ENCODE measurements at places on chromosomes 13 and 19.

GRCh38 chr19:40235238-40236025 lies 8.9 kb upstream of the CCNP start:
- no peak for DNase-seq

- no peak for DNase-seq
Observed at GRCh38 chr13:23934520-23934919, 37.2 kb upstream of the C1QTNF9B start.

DNA sequence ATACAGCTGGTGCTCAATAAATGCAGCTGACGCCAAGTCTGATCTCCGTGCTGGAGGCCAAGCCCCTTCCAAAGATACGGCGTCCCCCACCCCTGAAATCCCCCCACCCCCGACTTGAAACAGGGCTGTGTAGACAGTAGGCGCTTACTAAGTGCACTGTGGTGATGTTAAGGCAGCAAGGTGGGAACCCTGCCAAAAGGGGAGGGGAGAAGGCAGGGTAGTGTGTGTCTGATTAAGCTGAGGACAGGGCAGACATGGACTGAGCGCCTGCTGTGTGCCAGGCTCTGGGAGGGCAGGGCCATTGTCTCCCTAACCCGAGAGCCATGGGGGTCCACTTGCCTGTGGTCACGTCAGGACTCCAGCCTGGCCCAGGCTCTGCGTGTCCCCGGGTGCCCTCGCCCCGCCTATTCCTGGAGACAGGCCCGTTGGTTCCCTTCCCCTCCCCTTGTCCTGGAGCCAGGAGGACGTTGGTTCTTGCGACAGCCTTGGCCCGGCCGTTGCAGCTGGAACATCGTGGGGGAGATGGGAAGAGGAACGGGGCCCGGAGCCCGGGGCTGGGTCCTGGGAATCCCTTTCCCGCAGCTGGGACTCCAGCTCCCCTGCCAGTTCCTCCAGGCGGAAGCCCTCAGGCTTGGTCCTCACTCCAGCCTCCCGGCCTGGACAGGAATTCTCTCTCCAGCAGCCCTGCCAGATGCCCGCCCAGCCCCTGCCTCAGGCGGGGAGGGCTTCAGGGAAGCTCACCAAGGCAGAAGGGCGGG lies 1.7 kb upstream of the ELANE start:
- DNase-seq = no peak

DNA sequence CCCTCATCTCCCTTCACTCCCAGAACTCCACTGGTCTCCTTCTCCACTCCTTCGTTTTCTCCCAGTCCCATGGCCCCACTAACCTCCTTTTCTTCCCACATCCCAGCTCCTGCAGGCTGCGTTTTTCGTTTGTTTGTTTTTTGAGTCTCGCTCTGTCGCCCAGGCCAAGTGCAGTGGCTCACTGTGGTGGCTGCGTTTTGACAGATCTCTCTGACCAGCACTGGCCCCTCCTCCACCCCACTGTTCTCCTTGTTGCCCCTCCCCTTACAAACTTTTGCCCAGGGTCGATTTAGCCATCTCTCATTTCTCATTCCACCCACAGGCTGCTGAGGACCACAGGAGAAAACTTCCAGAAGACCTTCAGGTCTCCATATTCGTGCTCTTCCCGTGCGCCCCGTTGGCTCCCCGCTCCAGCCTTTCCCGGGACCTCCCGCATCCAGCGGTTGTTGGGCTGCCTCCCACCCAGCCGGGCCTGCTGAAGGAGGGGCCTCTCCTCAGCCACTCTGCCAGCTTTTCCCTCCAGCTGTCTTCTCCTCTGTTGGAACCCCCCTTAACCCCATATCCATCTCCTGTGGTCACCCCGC lies 40.6 kb upstream of the GJB6 start:
- no peak for DNase-seq

DNA sequence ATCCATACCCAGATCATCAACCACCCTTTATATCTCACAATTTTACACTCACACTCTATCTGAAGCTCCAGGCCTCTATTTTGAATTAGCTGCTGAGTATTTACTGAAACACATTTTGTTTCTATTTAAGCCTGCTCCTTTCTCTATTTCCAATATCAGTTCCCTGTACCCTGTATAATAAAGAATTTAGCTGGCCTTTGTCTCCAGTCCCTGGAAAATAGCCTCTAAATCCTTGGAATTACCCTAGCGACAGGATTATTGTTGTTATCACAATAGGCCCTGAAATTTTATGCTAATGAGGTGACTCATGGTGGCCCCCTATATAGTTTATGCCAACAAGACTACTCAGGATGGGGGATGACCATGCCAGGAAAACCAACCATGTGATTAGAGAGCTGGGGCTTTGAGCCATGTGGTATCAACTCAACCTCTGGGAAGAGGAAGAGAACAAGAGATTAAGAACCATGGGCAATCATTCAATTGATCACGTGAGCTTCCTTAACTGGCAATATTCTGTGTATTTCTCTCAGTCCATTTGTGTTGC lies 72.7 kb downstream of the KATNAL1 start:
- no peak for DNase-seq

DNA sequence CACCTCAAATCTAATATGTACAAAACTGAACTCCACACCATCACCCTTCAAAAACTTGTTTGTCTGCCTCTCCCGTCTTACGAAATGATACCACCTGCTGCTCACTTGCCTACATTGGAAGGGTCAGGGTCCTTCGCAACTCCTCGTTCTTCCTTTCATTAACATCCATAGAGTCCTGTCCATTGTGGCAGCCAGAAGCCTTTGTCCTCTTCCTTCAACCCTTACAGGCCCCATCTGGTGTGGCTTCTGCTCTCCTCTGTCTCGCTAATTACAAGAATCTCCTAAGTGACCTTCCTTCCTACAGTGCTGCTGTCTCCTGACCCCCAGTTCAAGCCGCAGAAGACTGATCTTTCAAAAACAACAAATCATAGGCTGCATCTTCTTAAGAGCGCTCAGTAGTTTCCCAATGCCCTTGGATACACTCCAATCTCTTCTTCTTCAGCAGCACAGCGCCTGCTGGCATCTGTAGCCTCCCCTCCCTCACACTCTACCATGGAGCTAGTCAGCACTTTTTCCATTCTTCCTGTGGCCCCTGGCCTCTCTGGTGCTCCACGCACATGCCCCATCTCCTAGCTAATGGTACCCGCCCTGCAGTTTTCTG lies 382.7 kb downstream of the LIG4 start:
- no peak for DNase-seq

DNA sequence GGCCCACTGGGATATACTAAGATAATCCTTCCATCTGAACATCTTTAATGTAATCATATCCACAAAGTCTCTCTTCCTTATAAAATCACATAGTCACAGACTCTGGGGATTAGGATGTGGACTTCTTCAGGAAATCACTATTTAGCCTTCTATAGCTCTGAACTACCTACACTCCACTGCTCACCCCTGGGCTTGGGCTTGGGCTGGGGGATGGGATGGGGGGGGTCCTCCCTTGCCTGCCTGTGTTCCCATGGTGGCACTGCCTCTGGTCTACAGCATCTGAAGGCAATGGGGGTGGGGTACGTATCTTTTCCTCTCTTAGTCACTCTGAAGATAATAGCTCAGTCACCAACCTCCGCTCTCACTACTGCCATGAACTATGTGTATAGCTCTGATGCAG lies 67.8 kb upstream of the SERTM1 start:
- no peak for DNase-seq

DNA sequence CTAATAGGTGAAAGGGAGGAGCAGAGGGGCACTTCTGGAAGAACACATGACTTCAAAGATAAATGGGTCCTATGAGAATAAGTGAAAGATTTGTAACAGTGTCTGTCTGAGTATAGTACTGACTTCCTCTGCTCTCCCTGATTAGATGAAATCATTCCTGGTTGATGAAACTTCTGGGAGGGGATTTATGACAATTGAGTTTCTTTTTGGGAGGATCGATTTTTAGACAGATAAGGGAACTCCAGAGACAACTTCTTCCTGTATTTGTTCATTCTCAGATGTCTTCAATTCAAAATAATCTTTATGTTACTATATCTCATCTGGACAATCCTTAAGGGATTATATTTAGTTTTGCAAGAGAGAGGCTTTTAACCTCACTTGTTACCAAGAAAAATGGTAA lies 20.0 kb downstream of the SETDB2 start:
- no peak for DNase-seq

DNA sequence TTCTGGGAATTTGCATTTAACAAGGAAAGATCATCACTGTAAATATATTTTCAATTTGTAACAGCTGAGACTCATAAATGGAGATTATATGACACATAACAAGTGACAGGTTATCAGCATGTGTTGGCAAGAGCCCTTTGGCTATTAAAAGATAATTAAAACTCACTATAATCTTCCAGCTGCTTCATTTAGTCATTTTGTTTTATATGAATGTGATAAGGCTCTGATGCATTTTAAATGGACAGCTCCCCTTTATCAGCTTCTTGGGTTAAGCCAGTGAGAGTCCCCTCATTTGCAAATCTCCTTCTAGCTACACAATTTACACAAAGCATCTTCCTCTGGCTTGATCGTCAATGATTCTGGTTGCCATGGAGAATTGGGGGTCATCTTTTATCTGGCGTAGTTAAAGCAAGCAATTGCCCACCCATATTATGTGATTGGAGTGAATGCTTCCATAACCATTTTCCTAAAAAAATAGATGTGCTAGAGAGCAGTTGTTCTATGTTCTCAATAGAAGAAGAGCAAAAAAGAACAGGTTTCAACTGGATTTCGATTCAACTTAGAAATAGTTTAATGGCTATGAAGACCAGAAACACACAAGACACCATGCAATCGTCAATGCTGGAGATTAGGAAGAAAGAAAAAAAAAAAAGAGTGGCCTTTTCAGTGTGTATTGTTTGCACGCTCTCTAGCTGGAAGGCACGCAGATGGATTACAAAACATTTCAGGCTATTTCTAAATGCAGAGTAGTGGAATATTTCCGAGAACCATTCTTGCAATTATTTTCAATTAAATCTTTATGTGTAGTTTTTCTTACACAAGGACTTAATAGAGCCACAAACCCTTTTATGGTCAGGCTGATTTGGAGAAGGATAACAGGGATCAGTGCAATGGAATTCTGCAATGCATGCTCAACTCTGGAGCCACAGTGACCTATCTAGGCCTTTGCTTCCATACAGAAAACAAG lies 27.4 kb downstream of the STARD13 start:
- DNase-seq = no peak

DNA sequence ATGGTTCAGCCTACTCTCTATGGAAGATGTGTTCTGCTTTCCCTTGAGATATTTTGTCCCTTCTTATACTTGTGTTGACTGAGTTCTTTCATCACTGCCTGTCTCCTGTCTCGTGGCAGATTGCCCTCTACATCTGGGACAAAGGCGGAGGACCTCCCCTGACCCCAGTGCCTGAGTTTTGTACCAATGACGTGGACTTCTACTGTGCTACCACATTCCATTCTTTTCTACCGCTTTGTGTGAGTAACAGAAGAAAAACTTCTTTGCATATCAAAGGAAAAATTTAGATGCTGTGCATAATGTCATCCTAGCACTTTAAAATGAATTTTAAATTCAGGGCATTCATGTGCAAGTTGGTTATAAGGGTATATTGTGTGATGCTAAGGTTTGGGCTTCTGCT lies 74.6 kb downstream of the B3GLCT start:
- no peak for DNase-seq

DNA sequence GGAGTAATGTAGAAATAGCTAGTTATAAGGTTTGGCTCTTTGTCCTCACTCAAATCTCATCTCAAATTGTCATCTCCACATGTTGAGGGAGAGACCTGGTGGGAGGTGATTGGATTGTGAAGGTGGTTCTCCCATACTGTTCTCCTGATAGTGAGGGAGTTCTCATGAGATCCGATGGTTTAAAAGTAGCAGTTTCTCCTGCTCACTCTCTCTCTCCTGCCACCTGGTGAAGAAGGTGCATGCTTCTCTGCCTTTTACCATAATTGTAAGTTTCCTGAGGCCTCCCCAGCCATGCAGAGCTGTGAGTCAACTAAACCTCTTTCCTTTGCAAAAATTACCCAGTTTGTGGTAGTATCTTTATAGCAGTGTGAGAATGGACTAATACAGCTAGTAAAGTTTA lies 849.4 kb downstream of the DACH1 start:
- DNase-seq = no peak

DNA sequence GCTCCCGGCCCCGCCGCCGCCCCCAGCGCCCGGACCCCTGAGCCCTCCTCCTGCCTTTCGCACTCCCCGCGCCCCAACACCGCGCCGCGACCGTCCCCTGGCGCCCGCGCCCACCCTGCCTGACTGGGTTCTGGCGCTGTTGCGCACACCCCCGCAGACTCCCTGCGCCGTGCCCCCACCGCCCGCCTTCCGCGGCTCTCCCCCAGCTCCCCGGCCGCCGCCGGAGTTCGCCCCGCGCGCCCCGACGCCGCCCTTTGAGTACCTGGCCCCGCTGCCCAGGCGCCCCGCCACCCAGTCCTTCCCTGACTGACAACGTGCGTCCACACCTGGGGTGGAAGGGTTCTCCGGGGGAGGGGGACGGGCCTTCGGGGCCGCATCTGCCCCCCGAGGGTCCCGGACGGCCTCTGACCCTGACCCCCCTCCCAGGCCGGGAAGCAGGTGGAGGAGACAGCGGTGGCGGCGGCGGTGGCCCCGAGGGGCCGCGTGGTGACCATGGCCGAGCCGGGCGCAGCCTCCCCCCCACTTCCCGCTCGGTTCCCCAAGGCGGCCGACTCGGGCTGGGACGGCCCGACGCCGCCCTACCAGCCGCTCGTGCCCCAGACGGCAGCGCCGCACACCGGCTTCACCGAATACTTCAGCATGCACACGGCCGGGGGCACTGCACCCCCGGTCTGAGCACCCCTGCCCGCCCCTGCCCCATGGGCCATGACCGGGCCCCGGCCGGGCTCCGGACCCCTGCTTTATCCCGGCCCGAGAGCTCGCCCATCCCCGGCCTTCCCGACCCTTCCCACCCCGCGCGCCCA lies 1.4 kb upstream of the MEGF8 start:
- DNase-seq = no peak

GRCh38 chr13:111791131-111791530 lies 275.8 kb upstream of the SOX1 start:
- no peak for DNase-seq

GRCh38 chr19:7789447-7789846 lies 26.4 kb downstream of the CLEC4M start:
- DNase-seq = no peak

DNA sequence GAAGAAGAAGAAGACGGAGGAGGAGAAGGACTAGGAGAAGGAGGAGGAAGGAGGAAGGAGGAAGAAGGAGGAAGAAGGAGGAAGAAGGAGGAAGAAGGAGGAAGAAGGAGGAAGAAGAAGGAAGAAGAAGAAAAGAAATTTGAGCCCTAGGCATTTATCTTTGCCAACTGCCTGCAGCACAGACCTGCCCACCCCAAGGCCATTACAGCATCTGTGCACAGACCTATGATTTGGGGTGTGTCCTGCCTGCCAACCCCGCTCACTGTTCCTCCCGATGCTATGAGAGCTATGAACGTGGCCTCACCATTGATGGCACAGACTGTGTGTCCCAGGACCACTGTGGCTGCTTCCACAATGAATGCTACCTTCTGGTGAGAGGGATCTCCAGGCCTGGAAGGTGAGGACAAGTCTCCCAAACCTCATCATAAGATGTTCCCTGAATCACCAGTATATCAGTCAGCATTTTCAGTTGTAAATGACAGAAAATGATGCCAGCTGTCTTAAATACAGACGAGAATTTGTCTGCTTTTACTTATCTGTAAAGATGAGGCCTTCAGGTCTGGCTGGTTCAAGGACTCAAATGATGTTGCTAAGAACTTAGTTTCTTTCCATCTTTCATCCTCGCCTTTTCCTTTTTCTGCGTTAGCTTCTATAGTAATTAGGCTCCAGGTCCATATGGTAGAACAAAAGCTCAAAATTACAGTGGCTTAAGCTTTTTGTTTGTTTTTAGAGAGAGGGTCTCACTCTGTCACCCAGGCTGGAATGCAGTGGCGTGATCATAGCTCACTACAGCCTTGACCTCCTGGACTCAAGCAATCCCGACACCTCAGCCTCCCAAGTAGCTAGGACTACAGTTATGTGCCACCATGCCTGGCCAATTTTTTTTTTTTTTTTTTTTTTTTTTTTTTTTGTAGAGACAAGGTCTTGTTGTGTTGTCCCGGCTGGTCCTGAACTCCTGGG lies 3.9 kb upstream of the SDHAF1 start:
- DNase-seq = no peak

All from stimulated activated CD8-positive, alpha-beta memory T cell treated with anti-CD3 and anti-CD28 coated beads, Interleukin-4, amount 100 ng/mL, for 4 hours (primary cell).